RPMI7951 (cell line): ENCODE measurements at places on chromosomes 6 and 20. TPM values are rescaled to one million over a fixed set of nuclear protein-coding genes. Genes with fewer than 3 reads are reported as not detected.

Gene TGIF2
- total RNA-seq = 14.6 and 18.3 TPM in 2 replicates

Gene MUC22
- not detected in 2 replicates for total RNA-seq

Gene BHLHE23
- not detected in 2 replicates for total RNA-seq

Gene B3GALT4
- total RNA-seq = 2.0 TPM in 2 replicates

Gene GABRR1
- not detected in 2 replicates for total RNA-seq

Gene CBLN4
- total RNA-seq = not detected in 2 replicates

Gene COL9A3
- 4.1 and 5.9 TPM in 2 replicates for total RNA-seq

GRCh38 chr6:90319044-90319443, 22.4 kb upstream of the BACH2 start:
- peak; percentile 78 for DNase-seq

DNA sequence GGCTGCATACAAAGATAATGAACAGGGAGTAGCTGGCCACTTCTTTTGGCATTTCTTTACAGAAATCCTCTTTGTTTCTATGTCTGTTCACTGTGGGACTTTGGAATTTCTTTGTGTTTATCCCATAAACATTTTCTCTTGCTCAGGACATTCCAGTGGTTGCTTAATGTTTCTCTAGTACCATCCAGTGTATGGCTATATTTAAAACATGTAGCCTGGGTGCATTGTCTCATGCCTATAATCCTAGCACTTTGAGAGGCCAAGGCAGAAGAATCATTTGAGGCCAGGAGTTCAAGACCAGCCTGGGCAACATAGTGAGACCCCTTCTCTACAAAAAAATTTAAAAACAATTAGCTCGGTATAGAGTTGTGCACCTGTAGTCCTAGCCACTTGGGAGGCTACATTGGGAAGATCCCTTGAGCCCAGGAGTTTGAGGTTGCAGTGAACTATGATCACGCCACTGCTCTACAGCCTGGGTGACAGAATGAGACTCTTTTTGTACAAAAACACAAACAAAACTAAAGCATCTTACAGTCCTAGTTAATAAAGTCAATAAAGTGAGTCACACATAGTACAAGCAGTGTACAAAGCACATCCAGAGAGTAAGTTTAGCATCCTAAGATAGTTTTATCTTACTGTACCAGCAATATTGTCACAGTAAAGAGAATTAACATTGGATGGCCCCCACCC, 63.3 kb downstream of the ZFAND3 start:
- DNase-seq = peak; percentile 27

GRCh38 chr6:127514179-127514772, 4.9 kb downstream of the MTCL3 start:
- DNase-seq = no peak

DNA sequence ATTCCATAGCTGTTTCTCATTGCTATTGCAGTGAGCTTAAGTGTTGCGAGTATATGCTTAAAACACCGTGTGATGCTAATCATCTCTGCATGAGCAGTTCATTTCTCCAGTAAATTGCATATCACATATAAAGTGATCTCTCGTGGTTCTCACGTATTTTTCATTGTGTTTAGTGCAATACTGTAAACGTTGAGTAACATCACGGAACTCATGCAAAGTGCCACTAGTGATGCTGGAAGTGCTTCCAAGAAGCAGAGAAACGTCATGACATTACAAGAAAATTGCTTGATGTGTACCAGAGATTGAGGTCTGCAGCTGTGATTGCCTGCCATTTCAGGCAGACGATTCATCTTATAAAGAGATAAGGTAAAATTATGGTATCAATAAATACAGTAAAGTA, 830.4 kb downstream of the GRIK2 start:
- DNase-seq = no peak

- DNase-seq = no peak
Observed at GRCh38 chr20:55103188-55103587, 627.8 kb downstream of the DOK5 start.

- DNase-seq = peak; percentile 53
Observed at GRCh38 chr6:3359101-3359752, 97.6 kb downstream of the SLC22A23 start.

DNA sequence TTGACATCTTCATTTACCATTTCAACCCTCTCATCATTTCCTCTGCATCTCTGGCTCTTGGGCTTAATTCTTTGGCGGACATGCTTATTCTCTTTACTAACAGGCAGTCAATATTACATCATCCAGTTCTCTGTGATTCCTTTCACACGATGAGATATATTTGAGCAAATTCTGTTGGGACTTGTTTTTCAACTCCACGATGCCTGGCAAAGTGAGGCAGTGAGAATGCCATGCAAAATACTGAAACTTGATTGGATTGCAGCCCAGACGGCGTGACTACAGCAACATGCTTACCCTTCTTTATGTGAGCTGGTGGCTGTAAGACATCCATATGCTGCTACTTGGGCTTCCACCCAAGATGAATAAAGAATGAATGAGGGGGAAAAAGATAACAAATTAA, 101.7 kb upstream of the SPACA1 start:
- DNase-seq = no peak

GRCh38 chr6:81614292-81614691, 138.2 kb downstream of the TENT5A start:
- DNase-seq = peak; percentile 15

- DNase-seq = no peak
Observed at GRCh38 chr20:63310265-63310991, 17.4 kb downstream of the COL20A1 start.

DNA sequence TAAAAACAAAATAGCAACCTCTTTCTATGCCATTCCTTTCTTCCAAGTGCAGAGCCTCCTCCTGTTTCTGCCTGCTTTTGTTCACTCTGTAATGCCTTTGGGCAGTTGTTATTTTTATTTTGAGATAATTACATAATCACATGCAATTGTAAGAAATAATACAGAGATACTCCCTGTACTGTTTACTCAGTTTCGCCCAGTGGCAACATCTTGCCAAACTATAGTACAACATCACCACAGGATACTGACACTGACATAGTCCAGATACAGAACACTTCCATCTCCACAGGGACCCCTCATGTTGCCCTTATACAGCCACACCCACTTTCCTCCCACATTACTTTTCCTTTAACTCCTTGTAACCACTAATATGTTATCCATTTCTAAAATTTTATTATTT, 59.7 kb downstream of the BANF2 start:
- peak; percentile 26 for DNase-seq
